ENCODE measurements at places on chromosomes 2 and 18.

- DNase-seq, result no peak
These were observed 26.7 kb upstream of the CD226 start for GRCh38 chr18:69974365-69974764.

GRCh38 chr2:3483227-3483985, 35.9 kb downstream of the ADI1 start:
- peak; percentile 7 for DNase-seq

- no peak for DNase-seq
These were observed 111.1 kb downstream of the PDCL3 start for GRCh38 chr2:100673691-100674485.

GRCh38 chr18:56001576-56001975, 413.6 kb upstream of the TCF4 start:
- no peak for DNase-seq

- no peak for DNase-seq
These were observed 182.5 kb downstream of the TCF4 start for GRCh38 chr18:55405475-55405874.

- DNase-seq, result no peak
These were observed 100.8 kb upstream of the CNGA3 start for GRCh38 chr2:98245491-98245890.

DNA sequence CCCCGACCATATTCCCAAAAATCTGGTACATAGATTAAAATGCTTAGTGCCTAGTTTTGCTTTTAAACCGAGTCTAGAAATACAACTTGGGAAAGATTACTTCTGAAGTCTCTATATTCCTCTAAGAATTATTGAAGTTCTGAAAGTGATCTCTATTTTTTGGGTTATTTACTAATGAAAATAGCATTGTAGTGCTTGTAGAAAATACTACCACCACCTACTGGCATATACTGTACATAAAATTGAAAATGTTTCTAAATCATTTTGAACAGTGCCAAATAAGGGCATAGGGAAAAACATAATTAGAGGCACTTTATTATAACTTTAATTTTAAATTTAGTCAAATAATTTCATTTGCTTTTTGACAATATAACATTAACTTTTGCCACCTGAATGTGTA, 1399.6 kb upstream of the ZEB2 start:
- no peak for DNase-seq

DNA sequence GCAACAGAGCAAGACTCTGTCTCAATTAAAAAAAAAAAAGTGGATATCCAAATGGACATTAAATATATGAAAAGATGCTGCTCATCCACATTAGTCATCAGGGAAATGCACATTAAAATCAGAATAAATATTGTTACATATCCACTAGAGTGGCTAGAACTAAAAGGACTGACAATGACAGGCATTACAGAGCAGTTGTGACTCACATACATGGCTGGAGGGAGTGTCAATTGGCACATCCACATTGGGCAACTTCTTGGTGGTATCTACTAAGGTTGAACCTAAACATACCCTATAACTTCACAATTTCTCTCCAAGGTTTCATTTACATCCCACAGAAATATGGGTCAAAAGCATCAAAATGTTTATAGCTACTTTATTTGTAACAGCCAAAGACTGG, 14.0 kb upstream of the DNER start:
- DNase-seq, result no peak

DNA sequence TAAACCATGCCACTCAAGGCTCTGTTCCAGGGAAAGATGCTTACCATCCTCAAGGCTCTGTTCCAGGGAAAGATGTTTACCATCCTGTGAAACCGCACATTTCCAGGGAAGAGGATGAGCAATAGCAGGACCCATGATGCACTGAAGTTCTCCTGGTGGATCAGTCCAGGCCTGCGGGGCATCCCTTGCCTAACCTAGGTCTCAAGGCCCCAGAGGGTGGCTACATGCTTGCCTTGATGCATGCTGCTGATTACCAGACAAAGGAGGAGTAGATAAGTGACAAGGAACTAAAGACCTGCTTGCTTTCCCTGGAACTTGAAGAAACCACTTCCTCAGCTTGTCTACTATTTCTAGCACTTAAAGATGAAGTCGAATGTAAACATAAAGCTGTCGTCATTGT, 111.0 kb upstream of the LINC00305 start:
- no peak for DNase-seq

DNA sequence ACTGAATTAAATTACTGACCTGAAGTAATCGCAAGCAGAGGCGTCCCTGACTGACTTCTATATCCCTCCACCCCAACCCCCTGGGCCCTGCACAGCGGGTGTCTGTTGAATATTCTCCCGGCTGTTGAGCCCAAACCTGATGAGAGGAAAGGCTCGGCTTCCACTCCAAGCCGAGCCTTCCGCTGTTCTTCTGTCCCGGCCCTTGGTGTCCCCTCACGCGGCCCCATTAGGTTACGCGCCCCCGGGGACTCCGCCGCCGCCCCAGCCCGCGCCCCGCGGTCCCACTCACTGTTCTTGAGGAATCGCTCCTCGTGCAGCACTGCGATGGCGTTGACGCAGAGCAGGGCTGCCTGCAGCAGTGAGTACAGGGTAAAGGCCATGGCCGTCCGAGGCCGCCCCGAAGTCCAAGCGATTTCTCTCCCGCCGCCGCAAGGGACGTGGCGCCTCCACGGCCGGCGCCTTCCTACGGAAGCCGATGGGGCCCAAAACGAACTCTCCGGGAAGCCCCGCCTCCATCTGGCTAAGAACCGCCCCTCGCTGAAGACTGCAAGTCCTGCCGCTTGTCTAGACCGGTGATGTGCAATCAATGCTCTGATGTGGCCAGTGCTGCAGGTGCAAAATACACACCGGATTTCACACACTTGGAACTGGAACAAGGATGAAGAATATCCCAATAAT, at the start of gene IER3IP1:
TSS of gene IER3IP1 (minus strand) at position 467 of the 678 bp plus-strand sequence. CDS start at position 380, 87 bp downstream.
- peak; percentile 87 for DNase-seq

- DNase-seq, result no peak
These were observed 75.3 kb downstream of the OSBPL6 start for GRCh38 chr2:178269438-178270224.

GRCh38 chr2:107362993-107363392, 463.7 kb upstream of the RGPD4 start:
- no peak for DNase-seq

DNA sequence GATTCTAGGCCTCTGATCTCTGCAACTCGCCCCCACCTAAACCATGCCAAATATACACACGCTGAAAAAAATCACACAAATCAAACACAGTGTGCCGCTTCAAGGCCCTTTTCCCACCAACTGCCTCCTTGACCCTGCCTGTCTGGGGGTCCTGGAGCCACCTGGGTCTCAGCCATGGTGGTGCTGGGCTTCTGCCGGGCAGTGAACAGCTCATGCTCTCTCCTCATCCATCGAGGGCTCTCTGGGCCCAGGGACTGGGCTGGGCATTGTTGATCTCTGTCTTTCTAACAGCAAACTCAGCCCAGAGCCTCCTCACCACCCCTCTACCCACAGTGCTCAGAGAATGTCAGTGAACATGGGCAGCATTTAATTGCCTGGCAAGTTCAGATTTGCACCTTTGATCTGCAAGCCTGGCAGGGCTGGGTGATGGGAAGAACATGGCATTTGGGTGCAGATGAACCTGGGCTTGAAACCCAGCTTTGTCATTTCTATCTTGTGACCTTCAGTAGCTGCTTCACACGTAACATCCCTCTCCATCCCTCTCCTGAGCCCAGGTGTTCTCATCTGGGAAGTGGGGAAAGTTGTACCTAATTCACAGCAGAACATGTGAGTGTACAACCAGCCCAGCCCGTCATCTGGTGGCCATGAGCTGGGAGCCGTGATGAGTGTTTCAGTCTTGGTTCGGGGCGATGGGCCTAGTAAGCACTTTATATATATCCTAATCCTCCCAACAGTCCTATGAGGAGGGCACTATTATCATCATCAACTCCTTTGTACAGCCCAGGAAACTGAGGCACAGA, 46.1 kb downstream of the SDC1 start:
- no peak for DNase-seq

GRCh38 chr2:25322312-25322711, 19.4 kb downstream of the DNMT3A start:
- DNase-seq, result no peak

- no peak for DNase-seq
These were observed 326.8 kb downstream of the OSR1 start for GRCh38 chr2:19031642-19032041.

Data from BE2C (cell line).